Vagina (tissue), 2 donors: ENCODE measurements at places on chromosomes 12 and 14.

- DNase-seq, result no peak
Observed at GRCh38 chr14:34596891-34597290, 33.1 kb downstream of the SNX6 start.

DNA sequence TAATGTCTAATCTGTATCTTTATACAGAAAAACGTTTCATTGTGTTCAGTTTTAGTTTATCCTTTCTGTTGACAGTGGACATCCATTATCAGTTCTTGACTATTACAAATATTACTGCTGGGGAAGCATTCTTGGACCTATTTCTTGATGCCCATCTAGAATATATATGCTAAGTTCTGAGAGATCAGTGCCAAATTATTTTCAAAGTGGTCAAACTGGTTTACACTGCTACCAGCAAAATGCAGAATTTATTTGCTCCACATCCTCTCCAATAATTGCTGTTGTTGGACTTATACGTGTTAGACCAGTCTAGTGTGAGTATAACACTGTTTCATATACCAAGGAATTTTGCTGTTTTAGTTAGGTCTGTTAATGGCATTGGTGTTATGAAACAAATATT, 85.5 kb upstream of the TRAF3 start:
- no peak for DNase-seq

DNA sequence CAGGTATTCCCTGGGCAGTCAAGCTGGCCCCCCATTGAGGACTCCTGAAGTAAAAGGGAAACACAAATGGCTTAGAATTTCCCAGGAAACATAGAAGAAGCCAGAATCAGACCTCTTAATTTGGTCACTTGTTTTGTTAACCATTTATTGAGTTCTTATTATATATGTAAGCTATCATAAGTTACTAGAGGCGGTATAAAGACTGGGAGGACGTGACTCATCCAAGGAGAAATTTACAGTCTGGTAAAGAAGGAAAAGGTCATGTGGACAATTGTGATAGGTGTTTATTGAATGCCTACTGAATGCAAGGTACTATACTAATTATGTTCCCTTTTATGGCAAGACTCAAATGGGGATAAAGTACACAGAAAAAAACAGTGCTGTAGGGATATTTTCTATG, 146.7 kb downstream of the DYRK2 start:
- DNase-seq, result no peak

GRCh38 chr12:19901841-19902240, 462.5 kb downstream of the AEBP2 start:
- DNase-seq, result no peak

- DNase-seq, result no peak
Observed at GRCh38 chr12:3604748-3605586, 114.0 kb downstream of the PRMT8 start.

DNA sequence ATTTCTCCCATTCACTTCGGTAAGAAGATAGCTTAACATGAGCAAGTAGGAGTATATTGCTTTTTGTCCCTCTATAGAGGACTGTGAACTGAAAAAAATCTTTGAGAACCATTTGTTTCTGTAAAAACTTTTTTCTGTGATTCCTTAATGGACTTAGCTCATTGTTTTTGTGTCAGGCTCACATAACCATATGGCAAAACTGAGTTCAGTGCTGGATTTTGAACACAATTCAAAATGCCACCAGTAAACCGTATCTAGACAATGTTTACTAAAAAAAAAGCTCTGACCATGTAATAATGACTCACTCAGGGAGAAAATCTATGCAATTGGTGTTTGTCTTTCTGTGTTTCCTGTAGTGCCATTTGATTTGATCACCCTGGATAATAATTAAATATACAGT, 5.2 kb downstream of the TRHDE start:
- DNase-seq, result no peak

GRCh38 chr14:102316743-102317563, 2.6 kb upstream of the ZNF839 start:
- peak; percentile 96 for DNase-seq

GRCh38 chr12:1915082-1915968, 3.1 kb downstream of the CACNA2D4 start:
- DNase-seq, result peak; percentile 77

GRCh38 chr14:71486279-71486678, 445.9 kb upstream of the RGS6 start:
- DNase-seq, result no peak

GRCh38 chr14:88384718-88385117, 739 bp upstream of the SPATA7 start:
- no peak for DNase-seq

- no peak for DNase-seq
Observed at GRCh38 chr14:103142026-103142425, 18.8 kb downstream of the TNFAIP2 start.

DNA sequence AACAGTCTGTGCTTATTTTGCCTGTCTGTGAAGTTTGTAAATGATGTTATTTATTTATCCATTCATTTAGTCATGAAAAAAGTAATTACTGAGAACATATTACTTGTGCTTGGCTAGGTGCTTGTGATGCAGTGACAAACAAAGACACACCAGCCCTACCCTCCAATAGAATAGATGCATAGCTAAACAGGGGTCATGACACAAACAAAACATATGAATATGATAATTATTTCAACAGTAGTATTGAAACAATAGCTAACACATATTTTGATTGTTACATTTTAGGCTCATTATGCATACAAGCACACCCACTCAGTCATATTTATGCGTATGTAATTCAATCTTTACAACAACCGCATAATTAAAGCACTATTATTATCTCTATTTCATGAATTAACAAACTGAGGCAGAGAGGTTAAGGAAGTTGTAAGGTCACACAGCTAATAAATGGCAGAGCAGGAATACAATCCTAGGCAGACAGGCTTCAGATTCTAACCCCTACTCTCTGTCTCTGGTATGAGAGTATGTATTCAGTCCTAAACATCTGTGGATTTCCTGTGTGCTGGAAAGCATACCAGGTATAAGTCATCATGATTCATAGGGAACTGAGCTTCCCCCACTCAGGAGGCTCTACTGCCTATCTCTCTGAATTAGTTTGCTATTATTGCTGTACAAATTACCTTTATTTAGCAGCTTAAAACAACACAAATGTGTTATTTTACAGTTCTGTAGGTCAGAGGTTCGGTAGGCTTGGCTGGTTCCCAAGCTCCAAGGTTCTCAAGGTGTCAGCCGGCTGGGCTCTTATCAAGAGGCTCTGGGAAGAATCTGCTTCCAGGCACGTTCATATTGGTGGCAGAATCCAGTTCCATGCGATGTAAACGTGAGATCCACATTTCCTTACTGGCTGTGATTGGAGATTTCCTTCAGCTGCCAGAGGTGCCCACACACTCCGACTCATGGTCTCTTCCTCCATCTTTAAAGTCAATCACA, 509.4 kb downstream of the GALC start:
- no peak for DNase-seq

DNA sequence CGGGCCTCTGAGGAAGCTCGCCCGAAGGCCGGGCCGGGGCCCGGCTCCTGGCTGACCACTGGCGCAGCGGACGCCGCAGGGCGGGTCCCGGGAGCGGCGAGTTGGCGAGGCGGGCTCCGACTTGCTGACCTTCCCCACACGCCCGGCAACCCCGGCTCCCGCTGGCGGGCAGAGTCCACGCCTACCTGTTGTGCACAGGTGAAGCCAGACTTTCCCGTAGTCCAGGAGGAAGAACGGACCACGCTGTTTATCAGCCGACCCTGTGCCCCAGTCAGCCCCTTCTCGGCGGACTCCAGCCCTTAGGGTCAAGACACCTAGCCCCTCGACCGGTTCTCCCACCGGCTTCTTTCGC, 407 bp downstream of the HEATR5A start:
- DNase-seq, result peak; percentile 88

DNA sequence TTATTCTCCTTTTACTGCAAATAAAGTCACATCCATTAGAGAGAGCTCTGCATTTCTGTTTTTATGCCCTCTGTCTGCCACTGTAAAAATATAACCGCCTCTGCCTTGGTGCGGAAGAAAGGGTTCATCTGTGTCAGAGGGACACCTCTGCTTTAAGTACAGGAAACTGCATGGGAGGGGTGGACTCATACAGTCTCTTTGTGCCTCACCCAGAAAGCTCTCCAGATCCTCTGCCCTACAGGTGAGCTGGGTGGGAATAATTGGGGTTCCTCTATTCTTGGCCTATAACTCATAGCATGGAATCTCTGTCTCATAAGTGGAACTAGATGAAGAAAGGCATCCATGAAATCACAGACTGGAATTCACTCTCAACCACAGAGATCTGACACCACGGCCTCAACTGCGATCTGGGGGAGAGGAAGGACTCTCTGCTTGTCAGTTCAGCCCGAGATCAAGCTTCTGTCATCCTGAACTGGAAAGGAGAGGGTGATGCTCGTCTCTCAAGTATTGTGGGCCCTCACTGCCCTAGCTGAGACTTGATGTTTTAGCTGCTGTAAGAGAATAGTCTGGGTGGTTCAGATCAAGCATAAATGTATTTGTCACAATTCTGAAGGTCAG, 702.3 kb downstream of the TMEM121 start:
- no peak for DNase-seq

DNA sequence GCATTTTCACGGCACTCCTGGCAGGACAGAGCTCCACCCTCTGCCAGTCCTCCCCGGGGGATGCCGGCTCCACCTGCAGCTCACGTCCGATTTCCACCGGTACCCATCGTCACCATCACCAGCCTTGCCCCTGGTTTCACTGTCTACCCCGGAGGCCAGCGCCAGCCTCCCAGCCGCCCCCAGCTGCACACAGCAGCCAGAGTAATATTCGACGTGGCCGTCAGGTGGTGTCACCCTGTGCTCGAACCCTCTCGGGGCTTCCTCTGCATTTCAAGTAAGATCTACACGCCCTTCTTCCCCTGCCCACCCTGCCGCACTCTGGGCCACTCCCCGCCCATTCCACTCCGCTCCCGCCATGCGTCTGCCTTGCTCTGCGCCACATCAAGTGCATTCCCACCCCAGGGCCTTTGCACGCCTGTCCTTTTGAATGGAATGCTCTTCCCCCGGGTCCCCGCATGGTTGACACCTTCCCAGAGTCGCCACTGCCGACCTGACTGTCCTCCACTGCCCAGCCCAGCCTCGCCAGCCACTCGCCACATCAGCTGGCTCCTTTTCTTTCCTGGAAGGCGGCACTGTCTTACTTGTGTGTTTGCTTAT, 80.3 kb downstream of the ADGRD1 start:
- no peak for DNase-seq

- no peak for DNase-seq
Observed at GRCh38 chr14:53368711-53369201, 215.6 kb upstream of the DDHD1 start.
